ENCODE measurements at places on chromosomes 5 and 9.

- no peak for DNase-seq
Measured at GRCh38 chr5:127192836-127193338, 97.7 kb upstream of the MEGF10 start.

GRCh38 chr9:93051680-93052089, 6.8 kb upstream of the SUSD3 start:
- peak; percentile 71 for DNase-seq

DNA sequence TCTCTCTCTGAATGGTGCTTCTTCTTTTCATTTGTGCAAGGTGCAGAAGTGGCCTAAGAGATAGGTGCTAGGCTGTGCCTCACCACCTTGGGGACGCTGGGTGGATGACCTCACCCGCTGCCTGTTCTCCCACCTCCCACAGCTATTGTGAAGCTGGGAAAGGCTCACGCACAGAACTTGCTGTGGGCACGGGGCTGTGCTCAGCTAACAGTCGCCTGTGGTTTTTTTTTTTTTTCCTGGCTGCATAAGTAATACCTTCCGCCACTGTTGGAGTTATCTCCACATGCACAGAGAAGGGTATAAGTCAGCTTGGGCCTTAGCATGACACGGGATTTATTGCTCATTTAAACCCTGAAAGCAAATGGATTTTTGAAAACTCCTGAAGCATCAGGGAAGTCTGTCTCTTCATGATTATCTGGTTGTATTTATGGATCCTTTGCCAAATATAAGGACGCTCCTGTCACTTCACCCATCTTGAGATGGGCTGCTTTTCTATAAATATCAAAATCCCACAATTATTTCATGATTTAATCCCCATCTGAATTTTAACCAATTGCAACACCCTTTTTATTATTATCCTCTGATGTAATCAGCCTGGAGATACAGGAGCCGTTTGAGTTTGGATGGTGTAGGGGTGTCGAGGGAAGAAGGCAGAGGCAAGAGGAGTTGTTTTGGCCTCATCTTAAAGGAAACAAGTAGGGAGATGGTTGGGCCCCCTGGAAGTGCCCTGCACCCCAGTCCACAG, 9.0 kb downstream of the DBH start:
- no peak for DNase-seq

DNA sequence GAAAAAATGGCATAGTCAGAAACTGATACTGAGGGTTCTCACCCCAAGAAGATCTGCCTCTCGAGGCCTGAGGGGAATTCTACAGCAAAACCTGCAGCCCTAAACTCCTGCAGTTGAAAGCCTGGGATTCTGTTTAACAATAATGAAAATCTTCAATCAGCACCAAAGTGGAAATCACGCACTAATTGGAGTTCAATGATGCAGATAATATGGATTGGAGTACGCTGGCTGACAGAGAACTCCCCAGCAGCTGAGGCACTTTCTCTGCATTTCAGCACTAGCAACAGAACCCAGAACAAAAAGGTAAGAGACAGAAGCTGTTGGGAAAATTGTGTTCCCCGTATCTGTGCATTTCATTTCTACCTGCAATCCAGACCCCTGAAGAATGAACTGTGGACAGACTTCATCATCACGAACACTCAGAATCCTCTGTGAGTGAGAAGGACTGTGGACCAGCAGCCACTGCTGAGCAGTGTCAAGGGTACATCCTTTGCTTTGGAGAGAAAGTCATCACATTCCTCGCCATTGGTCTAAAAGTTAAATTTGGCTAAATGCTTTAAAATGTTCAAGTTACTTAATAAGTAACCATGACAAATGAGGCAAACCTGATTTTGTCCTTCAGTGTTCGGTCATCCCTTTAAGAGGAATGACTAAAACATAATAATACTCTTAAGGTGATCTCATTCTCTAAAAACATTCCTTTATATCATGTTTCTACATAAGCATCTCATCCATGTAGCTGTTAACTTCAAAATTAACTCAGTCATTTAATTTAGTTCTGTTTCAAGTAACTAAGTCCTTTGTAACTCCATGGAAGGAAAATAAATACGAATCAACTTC, 126.1 kb downstream of the GAS1 start:
- DNase-seq, result no peak

GRCh38 chr5:68255305-68256120, 40.0 kb downstream of the PIK3R1 start:
- DNase-seq, result no peak

DNA sequence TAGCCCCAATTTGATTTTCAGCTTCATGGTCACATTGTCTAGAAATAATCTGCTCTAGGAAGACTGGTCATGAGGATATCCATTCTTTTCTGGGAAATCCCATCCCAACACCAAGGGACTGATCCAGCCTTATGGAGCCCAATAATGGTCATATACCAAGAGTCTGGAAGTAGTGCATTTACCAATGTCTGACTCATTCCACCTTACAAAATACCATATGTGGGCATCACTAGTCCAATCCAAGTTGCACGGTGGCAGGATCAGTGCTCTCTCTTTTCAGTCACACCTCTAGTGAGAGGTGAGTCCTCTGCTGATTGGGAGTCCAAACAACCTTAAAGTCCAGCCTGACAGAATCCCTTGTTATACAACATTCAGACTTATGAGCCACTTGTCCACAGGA, 73.7 kb downstream of the FEM1C start:
- DNase-seq, result no peak

- no peak for DNase-seq
Measured at GRCh38 chr9:136658849-136659535, 3.7 kb upstream of the EGFL7 start.

GRCh38 chr9:131809941-131810344, 70.1 kb upstream of the RAPGEF1 start:
- DNase-seq, result peak; percentile 59

DNA sequence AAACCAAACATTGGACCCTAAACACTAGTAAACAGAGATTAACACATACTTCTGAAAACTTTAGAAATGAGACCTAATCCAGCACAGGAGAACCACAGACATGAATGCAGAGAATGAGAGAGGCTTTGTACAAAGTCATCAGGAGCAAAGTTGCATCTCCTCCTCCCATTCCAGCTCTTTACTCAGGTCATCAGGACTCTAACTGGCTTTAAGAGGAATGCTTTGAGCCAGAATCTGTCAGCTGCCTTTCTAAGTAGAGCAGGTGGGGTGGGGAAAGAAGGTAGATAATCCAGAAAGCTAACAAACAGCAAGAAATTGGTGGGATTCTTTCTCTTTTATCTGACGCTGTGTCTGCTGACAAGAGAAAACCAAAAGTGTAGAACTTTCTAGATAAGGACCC, 582.7 kb upstream of the DMAC1 start:
- no peak for DNase-seq

GRCh38 chr5:8981016-8981415, 564.9 kb downstream of the SEMA5A start:
- no peak for DNase-seq

DNA sequence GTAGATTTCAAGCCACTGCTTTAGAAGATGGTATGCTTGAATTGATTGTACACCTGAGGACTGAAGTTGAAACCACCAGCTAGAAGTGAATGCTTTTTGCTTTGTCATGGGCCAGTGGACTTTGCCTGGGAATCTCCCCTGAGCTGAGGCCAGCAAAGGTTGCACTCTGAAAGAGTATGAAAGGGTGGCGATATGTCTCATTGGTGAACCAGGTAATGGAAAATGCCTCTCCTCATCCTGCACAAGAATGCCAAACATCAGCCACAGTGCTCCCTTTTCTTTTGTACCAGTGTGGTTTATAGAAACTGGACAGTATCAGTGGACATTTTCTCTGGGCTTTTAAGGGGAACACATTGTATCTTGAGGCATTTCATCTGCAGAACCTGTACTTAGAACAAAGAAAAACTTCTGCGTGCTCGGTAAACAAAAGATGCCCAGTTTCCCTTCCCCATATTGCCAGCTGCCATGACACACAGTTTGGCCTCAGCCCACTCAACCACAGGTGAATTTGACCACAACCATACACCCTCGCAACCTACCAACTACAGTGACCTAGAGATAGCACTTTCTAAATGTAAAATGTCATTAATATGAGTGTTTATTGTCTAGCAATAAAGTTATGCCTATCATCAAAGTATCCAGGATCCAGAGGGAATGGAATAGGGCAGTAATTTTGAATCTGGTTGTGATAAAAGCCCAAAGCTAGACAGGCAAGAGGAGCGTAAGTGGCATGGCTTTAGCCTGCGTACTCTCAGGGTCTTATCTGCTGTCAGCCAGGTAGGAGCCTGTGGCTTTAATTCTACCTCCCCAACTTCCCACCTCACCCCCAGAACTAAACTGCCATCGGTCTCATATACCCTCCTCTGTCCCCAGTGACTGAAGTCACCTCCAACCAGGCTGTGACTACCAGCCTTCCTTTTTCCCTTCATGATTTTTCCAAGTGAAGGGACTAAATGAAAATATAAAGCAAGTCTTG, 79.5 kb upstream of the LHFPL2 start:
- DNase-seq, result peak; percentile 61

GRCh38 chr9:78187763-78188484, 48.0 kb upstream of the CEP78 start:
- peak; percentile 79 for DNase-seq

GRCh38 chr5:170312666-170313065, 15.1 kb upstream of the LCP2 start:
- no peak for DNase-seq

- no peak for DNase-seq
Measured at GRCh38 chr9:110391826-110392485, 54.3 kb upstream of the TXNDC8 start.

GRCh38 chr5:99037668-99038067, 108.9 kb upstream of the CHD1 start:
- DNase-seq, result no peak

GRCh38 chr9:130639124-130639765, 25.1 kb upstream of the PRDM12 start:
- no peak for DNase-seq

DNA sequence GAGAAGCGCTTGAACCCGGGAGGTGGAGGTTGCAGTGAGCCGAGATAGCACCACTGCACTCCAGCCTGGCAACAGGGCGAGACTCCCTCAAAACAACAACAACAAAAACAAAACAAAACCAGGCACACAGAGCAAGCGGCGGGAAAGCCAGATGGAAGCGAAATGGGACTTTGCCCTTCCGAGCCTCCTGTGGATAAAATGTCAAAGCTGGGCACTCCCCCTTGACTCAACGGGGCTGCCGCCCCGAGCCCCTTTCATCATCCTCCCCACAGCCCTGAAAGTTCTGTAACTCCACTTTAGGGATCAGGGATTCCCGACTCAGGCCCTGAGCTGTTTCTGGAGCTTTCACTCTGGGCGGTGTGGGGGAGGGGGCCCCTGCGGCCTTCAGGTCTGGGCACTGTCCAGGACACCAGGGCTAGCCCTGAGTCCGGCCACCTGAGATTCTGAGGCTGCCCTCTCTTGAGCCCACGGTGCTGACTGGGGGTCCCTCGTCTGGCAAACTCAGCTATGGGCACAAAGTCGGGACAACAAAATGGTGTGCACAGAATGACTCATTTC, 30.6 kb upstream of the OBP2B start:
- no peak for DNase-seq

DNA sequence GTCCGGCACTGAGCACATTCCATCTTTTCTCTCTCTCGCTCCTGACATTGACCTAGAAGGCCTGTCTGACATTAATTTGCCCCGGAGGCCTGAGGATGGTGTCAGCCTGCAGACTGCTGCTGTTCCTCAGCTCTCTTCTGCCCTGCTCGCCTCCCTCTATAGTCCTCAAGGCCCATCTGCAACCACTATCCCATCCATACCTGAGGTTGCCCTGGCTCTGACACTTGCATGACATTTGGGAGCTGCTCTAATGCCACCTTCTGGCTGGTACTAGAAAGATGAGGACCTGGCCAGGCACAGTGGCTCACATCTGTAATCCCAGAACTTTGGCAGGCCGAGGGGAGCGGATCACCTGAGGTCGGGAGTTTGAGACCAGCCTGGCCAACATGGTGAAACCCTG, 38.6 kb upstream of the GGTA1 start:
- no peak for DNase-seq

DNA sequence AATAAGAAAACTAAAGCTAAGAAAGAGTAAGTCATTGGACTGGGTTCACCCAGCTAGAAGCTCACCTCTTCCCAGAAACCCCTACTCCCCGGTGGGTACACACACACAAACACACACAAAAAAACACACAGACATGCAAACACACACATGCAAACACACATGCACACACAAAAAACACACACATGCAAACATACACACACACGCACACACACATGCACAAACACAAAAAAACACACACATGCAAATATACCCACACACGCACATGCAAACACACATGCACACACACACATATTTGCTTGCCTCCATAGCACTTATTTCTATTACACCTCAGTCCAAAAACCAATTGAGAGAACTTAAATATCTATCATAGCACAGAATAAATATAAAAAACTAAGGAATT, 26.1 kb downstream of the RETREG1 start:
- no peak for DNase-seq

- DNase-seq, result no peak
Measured at GRCh38 chr5:58439094-58439644, 20.7 kb downstream of the PLK2 start.

DNA sequence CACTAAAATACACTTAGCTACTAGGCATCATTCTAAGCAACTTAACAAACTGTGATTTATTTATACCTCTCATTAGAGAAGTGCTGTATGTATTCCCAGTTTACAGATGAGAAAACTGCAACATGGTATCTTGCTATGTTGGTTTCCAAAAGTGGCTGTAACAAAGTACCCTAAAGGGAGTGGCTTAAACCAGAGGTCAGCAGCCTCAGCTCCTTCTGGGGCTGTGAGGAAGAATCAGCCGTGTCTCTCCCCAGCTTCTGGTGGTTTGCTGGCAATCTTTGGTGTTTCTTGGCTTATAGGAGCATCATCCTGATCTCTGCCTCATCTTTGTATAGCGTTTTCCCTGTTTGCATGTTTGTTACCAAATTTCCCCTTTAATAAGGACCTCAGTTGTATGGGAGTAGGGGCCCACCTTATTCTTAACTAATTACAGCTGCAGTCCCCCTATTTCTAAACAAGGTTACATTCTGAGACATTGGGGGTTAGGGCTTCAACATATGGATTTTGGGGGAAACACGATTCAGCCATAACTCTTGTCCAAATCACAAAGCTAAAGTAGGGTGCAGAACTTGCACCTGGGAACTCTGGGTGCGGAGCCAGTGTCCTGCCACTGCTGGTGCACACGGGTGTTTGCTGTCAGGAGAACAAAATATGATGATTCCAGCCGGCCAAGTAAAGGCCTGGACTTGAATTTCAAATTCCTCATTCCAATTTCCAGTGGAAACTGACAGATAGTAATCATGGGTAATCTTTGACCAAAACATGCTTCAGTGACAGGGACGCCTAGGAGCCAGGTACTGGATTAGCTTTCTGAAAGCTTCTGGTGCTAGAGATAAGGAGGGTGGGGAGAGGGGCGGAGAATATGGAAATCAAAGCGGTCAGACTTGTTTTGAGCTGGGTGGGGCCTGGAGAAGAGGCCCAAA, 43.3 kb downstream of the RAI14 start:
- peak; percentile 54 for DNase-seq

GRCh38 chr5:167773668-167774301, 517.7 kb upstream of the WWC1 start:
- no peak for DNase-seq

- peak; percentile 26 for DNase-seq
Measured at GRCh38 chr9:14173713-14174112, 140.2 kb downstream of the NFIB start.
